ENCODE measurements at places on chromosomes 2 and 18. TPM values are rescaled to one million over a fixed set of nuclear protein-coding genes. Genes with fewer than 3 reads are reported as not detected.

MTX2 gene
- polyA plus RNA-seq, result 106 TPM

MYL12B gene
- 689 TPM for polyA plus RNA-seq

MATN3 gene
- polyA plus RNA-seq, result 3.4 TPM

SLC4A3 gene
- polyA plus RNA-seq, result 7.1 TPM

ZNF804A gene
- 2.0 TPM for polyA plus RNA-seq

PJVK gene
- 11.3 TPM for polyA plus RNA-seq

PTCD3 gene
- 118 TPM for polyA plus RNA-seq

CHPF gene
- 21.0 TPM for polyA plus RNA-seq

CRYGC gene
- polyA plus RNA-seq, result not detected

IL36B gene
- polyA plus RNA-seq, result not detected

UGT1A10 gene
- polyA plus RNA-seq, result not detected

CFAP221 gene
- 22.9 TPM for polyA plus RNA-seq

NRP2 gene
- 60.2 TPM for polyA plus RNA-seq

BOK gene
- polyA plus RNA-seq, result 20.4 TPM

BCL11A gene
- 10.9 TPM for polyA plus RNA-seq

CD302 gene
- 15.9 TPM for polyA plus RNA-seq

TDRD15 gene
- 0.06 TPM for polyA plus RNA-seq

TMEM87B gene
- polyA plus RNA-seq, result 22.6 TPM

RGPD4 gene
- polyA plus RNA-seq, result not detected

DNA sequence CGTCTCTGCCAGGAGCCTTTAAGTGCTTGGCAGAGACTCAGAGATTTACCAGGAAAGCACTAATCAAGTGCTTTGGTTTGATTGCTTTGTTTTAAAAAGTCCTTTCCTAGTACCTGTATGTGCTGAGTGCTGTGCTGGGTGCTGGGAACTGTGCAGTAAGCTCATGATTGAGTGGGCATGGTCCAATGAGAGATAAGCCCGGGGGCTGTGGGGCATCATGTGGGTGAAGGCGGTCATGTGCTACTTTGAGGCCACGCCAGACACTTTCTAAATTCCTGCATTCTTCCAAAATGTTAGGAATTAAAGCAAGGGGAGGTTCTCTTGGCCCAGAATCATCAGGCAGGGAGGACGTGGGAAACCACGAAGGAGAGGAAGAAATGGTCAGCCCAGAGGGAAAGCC, 109.0 kb downstream of the ACAA2 start:
- no peak for DNase-seq

DNA sequence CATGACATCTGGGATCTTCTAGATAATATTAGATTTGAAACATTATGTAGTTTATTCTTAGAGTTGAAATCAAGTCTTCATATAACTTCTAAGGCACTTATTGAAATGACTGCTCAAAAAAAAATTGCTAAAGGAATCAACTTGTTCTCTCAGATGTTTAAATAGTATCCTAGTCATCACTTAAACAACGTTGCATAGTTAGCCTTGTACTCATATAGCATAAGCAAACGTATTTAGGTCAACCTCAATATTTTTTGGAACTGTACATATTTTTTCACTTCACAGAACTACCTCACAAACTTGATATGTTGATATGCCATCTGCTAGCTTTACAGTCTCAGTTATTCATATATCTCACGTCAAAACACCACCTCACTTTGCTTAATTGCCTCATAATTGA, 47.1 kb upstream of the CREB1 start:
- DNase-seq, result no peak

DNA sequence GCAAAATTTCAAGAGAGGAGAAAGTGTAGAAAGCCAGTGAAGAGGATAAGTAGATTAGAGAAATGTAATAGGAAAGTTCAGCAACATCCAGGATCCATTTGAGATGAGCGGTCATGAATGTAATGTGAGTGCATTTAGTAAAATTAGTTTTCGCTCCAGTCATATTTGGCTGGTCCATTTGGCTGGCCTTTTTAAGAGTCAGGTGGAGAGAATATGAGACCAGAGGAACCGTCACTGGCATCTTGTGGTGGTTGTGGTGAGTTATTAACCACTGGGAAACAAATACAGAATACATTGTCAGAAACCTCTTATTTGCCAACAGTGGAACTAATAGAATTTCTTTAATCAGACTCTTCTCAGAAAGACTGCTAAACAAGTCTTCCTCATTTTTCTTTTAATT, 1064.3 kb upstream of the CDH2 start:
- no peak for DNase-seq

- no peak for DNase-seq
These were observed 135.7 kb downstream of the CMPK2 start for GRCh38 chr2:6730003-6730402.

- DNase-seq, result no peak
These were observed 37.1 kb upstream of the FRZB start for GRCh38 chr2:182903566-182903965.

GRCh38 chr2:170332676-170333402, 154.9 kb downstream of the MYO3B start:
- DNase-seq, result no peak

GRCh38 chr18:57775937-57776336, 27.2 kb downstream of the ATP8B1 start:
- DNase-seq, result no peak

GRCh38 chr2:217804338-217804737, 198.5 kb downstream of the TNS1 start:
- DNase-seq, result no peak

GRCh38 chr2:83565626-83566025, 893.5 kb downstream of the SUCLG1 start:
- no peak for DNase-seq

GRCh38 chr2:157857881-157858280, 18.2 kb downstream of the ACVR1 start:
- no peak for DNase-seq

GRCh38 chr18:21053127-21053526, 58.5 kb downstream of the ROCK1 start:
- no peak for DNase-seq

GRCh38 chr2:38720613-38721241, 30.4 kb downstream of the SRSF7 start:
- DNase-seq, result no peak

- DNase-seq, result no peak
These were observed 68.1 kb upstream of the AMMECR1L start for GRCh38 chr2:127953849-127954248.

DNA sequence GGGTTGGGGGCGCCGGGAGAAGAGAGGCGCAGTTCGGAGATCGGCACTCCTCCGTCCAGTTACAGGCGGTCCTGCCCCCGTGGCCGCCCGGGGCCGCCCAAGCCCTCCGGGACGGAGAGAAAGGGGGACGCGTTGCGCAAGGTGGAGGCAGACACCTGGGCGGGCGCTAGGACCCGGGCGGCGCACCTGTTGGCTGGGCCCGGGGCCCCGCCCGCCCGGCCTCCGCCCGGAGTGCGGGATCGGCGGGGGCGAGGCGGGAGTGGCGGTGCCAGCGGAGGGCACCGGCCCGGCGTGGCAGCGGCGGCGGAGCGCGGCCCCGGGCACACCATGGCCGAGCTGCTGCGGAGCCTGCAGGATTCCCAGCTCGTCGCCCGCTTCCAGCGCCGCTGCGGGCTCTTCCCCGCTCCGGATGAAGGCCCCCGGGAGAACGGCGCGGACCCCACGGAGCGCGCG, at the start of gene SGPP2:
Gene SGPP2 (plus strand): TSS at position 268 of the 453 bp plus-strand sequence. CDS start 60 bp downstream, at position 328.
- no peak for DNase-seq

DNA sequence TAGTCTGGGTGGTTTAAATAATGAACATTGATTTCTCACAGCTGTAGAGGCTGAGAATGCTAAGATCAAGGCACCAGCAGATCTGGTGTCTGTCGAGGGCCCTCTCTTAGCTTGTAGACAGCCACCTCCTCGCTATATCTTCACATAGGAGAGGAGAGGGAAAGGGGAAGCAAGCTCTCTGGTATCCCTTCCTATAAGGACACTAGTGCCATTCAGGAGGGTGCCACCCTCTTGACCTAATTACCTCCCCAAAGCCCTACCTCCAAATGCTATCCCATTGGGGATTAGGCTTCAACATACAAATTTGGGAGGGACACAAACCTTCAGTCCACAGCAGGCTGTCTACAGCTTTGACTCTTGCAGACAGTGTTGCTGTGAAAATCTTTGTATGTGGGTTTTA, 76.7 kb downstream of the BOLA3 start:
- no peak for DNase-seq

DNA sequence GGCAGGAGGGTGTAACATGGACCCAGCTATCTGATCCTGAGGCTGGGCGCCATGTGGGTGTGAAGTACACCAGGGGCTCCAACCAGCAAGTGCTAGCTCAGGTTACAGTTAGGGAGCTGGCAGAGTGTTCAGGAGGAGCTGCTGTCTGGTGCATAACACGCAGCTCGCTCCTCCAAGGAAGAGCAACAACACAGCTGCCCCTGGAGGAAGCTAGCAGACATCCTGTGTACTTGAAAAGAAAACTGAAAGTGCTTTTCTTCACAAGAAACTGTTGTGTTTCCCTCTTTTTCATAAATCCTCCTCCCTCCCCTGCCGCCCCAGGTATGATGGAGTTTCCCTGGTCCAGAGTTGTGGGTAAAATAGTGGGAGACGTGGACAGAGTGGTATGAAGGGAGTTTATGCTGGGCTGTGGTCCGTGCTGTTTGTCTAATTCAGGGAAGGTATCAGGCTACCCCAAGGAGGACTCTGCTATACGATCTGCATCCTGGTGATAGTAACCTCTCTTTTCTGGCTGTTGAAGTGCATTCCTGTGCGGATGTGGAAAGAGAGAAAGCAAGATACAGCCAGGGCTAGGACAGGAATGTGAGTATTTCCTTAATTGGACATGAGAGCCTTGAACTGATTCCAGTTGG, 6.1 kb upstream of the LBH start:
- DNase-seq, result no peak

DNA sequence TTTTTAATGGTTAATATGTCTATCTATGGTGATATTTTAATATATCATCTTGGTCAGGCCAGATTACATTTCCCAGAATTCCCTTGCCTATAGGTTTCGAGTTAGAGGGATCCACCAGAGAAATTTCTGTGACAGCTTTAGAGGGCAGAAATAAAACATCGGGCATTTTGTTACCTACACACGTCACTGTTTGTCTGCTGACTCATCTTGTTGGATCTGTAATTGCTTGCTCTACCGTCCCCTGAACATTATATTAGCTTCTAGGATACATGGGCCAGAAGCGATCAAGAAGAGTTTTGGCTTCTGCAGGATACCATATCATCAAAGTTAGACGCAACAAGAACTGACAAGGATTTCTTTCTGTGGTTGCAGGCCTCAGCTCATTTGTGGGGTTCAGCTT, 795.8 kb upstream of the GCFC2 start:
- DNase-seq, result no peak

DNA sequence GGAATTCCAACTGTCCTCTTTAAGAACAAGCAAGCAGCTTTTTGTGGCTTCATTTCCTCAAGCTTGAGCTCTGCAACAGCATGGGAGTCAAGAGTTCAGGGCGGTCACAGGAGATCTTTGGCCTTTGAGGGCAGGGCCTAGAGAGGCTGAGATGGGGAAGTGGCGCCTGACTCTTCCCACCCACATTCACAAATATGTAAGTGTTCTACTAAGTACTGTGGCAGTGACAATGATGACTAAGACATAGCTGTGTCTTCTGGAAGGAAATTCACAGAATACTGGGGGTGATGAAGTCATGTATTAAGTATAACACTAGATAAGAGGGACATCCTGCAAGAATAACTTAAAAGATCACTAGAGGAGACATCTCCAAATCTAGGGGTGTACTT, 15.0 kb downstream of the RND3 start:
- no peak for DNase-seq

DNA sequence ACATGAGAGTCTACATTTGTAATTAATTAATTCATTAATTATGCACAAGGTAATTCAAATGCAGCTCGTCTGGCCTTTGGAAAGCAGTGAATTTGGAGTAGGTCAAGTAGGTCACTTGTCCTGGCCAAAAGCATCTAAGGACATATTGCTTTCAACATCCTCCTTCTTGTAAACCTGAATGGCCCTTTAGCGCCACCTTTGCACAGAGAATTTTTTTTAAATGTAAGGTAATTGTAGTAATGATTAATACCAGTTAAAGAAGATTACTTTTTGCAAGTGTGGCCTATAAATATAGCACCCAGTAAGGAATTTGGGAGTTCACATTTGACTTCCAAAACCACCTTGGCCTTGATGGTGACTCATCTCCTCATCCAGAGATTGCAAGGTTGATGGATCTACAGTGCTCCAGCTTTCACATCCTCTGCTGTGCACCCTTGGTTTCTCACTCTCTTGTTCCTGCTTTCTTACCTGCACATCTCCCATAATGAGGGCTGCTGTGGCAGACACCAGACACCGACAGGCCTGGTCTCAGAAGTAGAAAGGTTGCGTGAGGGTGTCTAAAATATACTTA, 481.7 kb downstream of the TGIF1 start:
- DNase-seq, result no peak

GRCh38 chr2:206296128-206296527, 21.7 kb downstream of the ZDBF2 start:
- DNase-seq, result no peak

DNA sequence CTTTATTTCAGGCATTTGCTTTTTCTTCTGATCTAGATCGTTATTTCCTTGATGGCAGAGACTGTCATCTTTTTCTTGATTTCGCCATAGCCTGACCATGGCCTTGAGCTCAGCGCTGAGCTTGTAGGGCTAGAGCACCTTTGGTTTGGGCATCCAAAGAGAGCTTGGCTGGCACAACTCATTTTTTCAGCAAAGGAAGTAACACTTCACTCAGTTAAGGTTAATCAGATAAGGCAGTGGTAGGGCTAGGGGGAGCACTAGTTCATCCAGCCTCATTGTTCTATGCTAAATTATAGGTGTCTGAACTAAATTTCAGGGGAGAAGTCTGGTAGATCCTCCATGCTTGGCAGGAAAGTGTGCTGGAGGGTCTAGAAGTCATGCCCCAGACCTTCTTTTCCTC, 125.0 kb downstream of the SETBP1 start:
- DNase-seq, result no peak
